CD4-positive, alpha-beta T cell treated with Interleukin-17A for 1 hour (primary cell): ENCODE measurements at places on chromosomes 1 and 21.

- DNase-seq = peak; percentile 53
Observed at GRCh38 chr1:244603498-244603897, 49.4 kb upstream of the DESI2 start.

GRCh38 chr1:235253219-235253962, 74.6 kb downstream of the ARID4B start:
- peak; percentile 82 for DNase-seq

DNA sequence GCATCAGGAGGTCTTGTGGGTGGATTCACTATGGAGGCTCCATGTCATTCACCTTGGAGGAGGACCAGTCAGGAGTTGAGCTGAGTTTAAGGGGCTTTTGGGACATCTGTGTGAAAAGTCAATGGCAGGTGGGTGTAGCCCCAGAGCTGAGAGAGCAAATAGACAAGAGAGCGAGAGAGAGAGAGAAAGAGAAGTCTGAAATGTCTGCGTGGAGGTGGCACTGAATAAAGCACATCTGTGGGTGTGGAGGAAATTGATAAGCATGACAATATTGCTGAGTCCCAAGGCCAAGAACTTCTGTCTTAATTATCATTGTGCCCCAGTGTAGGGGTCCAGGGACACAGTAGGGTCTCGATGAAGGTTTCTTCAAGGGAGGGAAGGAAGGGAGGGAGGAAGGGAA, 79.5 kb upstream of the VAMP3 start:
- DNase-seq = no peak

DNA sequence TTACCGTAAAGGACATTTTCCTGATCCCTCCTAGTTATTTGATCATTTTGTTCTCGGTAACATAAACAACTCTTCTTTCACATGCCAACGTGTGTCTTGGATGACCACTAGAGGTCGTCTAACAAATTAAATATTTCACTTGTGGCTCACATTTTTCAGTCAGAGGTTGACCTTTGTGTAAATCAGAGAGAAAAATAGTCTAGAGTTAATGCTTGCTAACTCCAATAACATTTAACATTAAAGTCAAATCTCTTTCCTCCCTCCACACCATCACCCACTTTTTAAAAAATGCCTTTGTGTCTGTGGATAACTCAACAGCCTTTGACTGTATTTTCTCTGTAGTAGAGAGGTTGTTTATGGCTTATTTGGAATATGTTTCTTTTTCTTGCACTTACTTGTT, 220.5 kb upstream of the B3GALT2 start:
- DNase-seq = peak; percentile 69

DNA sequence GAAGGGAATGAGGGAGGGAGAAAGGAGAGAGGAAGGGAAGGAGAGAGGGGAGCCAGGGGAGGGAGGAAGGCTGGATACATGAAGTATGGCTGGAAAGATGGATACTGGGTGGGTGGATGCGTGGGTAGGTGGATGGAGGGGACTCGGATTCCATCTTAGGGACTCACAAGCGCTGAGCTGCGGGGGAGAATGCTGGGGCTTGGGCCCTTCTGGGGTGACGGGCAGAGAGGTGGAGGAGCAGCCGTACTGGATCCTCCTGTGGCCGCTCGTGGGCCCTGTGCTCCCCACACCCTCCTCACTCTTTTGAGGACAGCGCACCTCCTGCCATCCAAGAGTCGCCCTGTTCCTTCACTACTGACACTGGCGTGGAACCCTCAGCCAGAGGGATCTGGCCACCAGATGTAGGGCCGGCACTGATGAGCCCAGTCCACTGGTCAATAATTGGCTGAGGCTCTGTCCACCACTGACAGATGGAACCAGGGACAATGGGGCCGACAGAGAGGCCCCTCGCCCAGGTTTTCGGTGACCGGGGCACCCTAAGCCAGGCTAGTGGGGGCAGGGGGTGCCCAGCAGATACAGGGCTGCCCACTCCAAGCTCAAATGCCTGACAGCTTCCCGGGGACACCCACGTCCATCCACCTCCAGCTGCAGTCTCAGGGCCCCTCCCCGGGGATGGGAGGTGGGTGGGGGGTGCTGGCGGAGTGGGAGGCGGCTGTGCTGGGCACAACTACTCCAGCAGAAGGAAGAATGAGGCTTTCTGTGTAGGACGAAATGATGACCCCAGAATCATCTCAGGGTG, 4.4 kb upstream of the ACTRT2 start:
- DNase-seq = no peak

GRCh38 chr1:29303201-29304024, 67.1 kb downstream of the PTPRU start:
- no peak for DNase-seq

DNA sequence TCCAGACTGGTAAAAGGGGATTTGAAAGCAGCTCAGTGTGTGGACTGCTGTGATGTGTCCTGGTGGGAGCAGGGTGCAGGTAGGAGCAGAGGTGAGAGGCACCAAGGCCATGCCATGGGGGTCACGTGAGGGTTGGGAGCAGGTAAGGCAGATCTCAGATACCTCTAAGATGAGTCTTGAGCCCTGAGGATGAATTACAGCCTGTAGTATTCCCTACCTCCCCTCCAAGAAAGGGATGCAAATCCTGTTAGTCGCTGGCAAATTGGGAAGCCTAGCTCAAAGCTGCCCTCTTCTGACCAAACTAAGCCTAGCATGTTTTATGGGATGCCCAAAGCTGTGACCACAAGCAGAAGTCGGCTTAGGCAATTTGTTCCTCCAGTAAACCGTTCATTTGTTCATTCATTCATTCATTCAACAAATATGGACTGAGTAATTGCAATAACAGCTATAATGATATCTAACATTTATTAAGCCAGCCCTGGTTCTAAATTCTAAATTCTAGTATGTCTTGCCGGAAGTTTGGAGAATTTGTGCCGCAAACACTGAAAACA, 3.9 kb upstream of the NUAK2 start:
- peak; percentile 79 for DNase-seq

GRCh38 chr1:168121401-168122011, 15.2 kb downstream of the GPR161 start:
- DNase-seq = no peak

DNA sequence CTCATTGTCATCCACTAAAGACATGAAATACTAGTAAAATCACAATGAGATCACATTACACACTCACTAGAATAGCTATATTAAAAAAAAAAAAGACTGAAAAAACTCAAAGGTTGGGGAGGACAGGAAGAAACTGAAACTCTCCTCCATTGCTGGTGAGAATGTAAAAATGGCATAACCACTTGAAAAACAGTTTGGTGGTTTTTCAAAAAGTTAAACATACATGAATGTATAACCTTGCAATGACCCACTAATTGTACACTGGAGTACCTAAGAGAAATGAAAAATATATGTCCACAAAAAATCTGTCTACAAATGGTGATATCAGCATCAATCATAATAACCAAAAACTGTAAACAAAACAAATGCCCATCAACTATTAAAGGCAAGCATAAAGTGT, 44.0 kb downstream of the NRIP1 start:
- DNase-seq = no peak

GRCh38 chr1:152941037-152941711, 5.8 kb upstream of the SPRR5 start:
- DNase-seq = no peak

DNA sequence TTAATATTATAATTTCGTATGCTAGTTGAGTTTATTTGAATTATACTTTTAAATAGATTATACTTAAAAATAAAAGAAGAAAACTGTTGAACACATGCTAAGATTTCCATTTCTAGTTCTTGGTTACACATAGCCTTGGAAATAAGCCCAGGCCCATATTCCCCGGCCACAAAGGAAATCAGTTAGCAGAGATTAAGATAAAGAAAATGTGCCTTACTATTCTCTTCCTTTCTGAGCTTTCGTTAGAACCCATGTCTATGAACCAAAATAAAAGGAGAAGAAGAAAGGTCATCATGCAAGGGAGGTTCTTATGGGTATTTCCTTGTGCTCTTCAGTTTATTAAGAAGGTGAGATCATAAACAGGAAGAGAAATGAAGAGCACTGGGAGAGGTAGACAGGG, 32.3 kb upstream of the CRP start:
- no peak for DNase-seq

- no peak for DNase-seq
Observed at GRCh38 chr1:172146141-172146850, 274.2 kb upstream of the C1orf105 start.

GRCh38 chr1:15038232-15039016, 115.1 kb upstream of the TMEM51 start:
- peak; percentile 8 for DNase-seq

DNA sequence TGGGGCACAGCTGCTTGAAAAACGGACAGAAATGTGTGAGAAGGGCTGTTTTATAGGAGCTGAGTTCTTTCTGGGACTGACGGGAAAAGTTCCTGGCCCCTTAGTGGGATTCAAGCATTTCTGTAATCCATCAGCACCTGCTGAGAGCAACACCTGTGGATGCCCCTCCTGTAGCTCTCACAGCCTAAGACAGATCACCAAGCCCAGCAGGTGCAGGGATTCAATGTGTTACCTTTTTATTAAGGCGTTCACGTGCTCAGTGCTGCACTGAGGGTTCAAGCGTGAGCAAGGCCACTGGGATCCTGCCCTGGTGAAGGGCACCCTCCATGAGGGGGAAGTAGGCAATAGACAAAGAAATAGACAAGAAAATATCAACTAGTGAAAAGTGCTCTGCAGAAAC, 14.9 kb downstream of the OLFML2B start:
- DNase-seq = no peak

DNA sequence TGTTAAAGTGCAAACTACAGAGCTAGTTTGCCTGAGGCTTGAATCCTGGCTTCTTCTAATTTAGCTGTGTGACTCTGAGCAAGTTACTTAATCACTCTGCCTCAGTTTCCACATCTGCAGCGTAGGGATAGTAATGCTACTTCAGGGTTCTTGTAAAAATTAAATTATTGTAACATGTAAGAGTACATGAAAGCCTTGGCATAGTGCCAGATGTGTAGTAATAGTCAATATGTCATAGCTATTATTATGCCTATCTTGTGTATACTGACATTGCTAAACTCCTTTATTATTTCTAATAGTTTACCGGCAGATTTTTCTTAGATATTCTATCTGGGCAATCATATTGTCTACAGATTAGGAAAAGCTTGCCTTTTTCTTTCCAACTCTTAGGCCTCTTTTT, 6.8 kb upstream of the TADA1 start:
- DNase-seq = no peak

DNA sequence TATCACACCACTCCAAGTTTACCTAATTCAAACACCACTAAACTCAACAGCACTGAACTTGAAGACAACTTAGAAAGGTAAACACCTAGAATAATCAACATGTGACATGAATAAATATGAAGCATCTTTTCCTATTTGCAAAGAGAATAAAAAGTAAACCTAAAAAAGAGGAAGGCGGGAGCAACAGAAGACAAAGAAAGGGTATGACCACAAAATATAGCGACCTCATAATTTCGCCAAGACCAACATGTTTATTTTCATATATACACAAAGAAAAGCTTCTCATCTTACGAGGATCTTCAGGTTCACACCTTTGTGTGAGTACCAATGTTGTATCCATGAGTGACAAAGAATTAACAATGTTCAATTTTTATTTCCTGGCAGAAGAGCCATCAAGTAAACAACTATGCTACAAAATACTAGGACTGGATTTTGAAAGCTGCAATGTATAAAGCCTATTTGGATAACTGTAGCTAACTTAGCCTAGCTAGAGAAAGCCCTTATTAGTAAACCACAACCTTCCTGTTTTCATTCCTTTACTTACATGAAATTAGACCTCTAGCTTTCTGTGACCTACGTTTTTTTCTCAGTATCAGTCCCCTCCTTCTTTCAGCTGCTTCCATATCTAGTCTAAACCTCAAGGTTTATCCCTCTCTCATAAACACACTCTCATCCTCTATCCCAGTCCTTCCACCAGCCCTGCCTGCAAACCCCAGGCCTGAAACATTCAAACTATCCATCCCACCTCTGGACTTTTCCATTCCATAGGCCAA, 21.3 kb upstream of the PHTF1 start:
- peak; percentile 41 for DNase-seq

DNA sequence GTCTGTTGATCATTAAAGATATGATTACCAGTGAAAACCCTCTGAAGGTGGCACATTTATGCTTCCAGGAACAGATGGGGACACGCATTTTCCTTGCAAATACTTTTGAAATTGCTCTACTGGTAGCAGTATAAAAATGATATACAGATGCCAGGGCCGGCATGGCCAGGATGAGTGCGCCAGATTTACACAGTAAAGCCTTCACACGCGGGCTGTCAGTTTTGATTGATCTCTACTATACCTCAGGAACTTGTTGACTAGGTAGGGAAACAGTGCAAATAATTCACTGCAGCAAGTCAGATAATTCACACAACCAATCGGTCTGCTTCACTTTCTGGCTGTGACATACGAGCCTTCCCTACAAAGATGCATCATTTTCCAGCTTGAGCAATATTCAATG, 123.2 kb upstream of the BARHL2 start:
- DNase-seq = no peak
